ENCODE measurements at places on chromosomes 7 and 10.

GRCh38 chr10:84537447-84537931 lies 209.1 kb downstream of the CCSER2 start:
- DNase-seq = peak; percentile 37

GRCh38 chr7:50292763-50293162 lies 11.8 kb upstream of the IKZF1 start:
- no peak for DNase-seq

DNA sequence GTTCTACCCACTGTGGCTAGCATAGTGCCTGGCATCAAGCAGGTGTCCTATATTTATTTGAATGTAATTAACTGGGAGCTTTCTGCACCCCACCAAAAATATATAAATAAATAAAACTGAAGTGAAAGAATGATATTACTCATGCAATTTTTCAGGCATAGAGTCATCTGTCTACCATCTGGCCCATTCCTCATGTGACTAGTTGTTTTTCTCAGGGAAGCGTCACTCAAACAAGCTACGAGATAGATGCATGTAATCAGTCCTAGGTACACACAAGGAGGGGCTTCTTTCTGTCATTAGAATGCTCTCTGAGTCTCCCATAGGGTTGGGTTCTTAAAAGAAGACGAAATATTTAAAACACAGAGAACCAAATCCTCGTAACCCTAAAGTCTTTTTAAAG lies 255.5 kb upstream of the KMT2E start:
- DNase-seq = no peak

GRCh38 chr7:142468871-142469665 lies 211.2 kb upstream of the PRSS58 start:
- no peak for DNase-seq

DNA sequence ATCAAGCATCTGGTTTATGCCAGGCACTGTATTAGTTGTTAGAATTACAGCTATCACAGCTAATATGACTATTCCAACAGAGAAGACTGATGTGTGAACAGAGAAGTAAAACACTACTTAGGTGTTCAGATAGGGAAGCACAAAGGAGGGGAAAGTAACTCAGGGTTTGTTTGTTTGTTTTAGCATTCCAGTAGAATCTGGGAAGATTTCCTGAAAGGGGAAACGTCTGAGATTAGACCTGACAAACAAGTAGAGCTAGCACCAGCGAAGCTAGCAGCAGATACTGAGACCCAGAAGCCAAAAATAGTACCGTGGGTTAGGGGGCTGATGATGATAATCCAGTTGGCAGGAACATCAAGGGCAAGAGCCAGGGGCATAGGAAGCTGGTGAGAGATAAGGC lies 28.8 kb upstream of the KLHL7 start:
- no peak for DNase-seq
